ENCODE measurements at places on chromosomes 11 and 22.

GRCh38 chr11:34072832-34073231 lies 21.3 kb downstream of the CAPRIN1 start:
- DNase-seq, result no peak

DNA sequence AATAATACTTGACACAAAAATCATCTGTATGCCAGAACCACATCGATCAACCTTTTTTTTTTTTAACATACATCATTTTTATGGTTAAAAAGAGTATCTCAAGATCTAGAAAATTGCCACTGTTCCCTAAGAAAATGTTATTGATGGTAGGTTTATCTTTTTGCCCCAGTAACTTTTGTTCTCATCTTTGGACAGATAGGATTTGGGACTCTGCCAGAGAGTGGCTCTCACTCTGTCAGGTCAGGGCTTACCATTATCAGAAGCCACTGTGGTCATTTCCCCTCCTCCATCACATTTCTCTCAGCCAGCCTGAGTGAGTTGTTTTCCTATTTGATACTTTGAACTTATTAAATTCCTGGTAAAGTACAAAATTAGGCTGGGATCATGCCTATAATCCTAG lies 47.9 kb upstream of the YWHAH start:
- no peak for DNase-seq

DNA sequence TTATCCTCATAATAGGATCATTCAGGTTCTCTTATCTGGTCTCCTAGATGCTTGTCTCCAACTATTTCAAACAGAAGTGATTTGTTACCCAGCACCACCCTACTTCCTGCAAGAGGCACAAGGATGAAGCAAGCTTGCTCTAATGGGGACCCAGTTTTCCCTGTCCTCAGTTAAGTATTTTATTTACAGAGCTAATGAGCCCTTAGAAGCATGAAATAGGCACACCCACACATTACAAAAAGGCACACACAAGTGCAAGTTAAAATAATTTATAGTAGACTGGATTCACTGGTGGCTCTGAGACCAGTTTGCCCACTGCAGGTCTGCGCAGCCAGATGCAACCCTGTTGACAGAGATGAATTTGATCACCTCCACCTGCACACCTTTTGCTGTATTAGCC lies 167.5 kb downstream of the KIRREL3 start:
- DNase-seq, result no peak

DNA sequence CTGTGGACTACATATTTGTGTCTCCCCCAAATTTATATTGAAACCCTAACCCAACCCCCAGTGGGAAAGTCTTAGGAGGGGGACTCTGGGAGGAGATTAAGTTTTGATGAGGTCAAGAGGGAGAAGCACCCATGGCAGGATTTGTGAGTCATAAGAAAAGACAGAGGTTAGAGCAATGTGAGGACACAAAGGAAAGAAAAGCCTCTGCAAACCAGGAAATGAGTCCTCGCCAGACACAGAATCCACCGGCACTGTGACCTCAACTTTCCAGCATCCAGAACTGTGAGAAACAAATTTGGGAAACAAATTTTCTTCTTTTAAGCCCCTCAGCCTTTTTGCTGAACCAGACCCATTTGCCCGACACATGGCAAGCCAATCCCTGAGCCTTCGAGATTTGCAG lies 397.0 kb downstream of the NTM start:
- no peak for DNase-seq

DNA sequence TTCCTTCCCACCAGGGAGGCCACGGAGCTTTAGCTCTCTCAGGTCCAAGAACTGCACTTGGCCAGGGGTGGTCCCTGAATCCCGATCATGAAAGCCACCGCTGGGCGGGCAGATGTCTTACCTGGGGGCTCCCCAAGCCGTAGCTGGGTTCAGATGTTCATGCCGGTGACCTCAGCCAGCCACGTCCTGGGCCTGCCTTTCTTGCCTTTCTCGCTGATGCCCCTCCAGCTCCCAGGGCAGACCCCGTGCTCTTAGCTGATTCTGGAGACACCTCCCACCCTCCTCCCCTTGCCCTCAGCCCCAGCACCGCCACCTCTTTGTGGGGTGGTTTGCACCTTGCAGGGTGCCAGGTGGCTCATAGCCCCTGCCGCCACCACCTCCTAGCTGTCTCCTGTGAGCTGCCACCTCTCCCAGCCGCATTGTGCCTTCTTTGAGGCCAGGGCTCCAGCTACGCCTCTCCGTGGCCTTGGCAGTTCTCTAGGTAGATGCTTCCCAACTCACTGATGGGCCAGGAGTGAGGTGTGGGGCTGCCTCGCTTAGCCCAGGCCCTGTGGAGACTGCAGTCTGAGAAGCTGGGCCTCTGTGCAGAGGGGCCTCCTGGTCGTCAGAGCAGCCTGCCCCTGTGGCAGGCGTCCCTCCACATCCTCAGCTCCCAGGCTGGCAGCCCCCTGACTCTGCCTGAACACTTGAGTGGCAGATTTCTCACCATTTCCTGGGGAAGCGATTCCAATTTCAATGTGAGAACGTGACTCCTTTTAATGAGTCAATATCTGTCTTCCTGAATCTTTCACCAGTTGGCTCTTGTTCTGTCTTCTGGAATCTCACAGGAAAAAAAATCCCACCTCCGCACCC lies 97.6 kb upstream of the B3GAT1 start:
- DNase-seq, result no peak

DNA sequence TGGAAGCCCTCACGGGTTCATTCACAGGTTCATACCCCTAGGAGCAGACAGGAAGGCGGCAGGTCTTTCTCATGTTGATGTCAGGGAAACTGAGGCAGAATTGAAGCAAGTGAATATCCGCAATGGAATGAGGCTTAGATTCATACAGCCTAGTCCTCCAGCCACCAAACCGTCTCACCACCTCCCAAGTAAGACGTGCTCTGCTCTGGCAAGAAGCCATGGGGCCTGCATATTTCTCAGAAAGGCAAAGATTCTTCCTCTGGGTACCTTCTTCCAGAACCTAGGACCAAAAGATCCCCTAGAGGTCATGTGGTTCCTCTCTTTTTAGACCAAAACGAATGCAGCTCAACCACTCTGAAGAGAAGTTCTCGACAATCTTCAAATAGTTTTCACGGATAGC lies 1.7 kb downstream of the AP1B1 start:
- DNase-seq, result no peak

- DNase-seq, result no peak
Measured at GRCh38 chr11:39011797-39012196, 2413.8 kb upstream of the RAG2 start.

DNA sequence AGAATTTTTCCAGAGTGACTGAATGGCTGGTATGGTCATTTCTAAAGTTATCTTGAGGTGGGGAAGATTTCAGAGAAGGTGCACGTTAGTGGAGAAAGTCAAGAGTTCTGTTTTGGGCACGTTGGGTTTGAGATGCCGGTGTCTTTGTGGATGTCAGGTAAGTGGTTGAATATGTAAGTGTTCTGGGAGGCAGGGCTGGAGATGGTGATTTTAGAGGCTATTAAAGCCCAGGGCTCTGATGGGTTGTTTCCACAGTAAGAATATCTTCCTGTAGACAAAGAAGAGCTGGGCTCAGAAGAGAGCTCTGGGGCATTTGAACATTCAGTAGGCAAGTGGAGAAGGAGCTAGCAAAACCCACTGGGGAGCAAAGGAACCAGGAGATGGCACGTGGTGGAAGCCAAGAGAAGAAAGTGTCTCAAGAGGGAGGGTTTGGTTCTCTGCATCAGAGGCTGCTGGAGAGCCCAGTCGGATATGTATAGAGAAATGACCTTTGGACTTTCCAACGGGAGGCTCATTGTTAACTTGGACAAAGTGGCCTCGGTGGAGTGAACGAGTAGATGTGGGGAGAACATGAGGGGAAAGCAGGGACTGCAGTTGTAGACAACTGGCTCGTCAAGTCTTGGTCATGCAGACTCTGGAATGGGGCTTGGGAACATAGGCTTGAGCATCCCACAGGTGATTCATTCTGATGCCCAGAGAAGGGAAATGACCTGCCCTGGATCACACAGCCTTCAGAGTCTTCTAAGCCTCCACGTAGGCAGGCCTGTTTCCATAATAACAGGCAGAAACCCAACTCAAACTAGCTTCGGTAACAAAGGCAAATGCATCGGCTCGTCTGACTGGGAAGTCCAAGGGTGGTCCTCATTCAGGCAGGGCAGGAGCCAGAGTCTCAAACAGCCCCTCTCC lies 98.4 kb upstream of the PARVA start:
- DNase-seq, result no peak

GRCh38 chr11:67273260-67273990 lies 7.2 kb downstream of the GRK2 start:
- no peak for DNase-seq

GRCh38 chr22:50085211-50085972 lies at the start of gene MLC1:
TSS of gene MLC1 (minus strand) at chr22:50085426. CDS start at chr22:50084902, 524 bp downstream.
- DNase-seq, result no peak

DNA sequence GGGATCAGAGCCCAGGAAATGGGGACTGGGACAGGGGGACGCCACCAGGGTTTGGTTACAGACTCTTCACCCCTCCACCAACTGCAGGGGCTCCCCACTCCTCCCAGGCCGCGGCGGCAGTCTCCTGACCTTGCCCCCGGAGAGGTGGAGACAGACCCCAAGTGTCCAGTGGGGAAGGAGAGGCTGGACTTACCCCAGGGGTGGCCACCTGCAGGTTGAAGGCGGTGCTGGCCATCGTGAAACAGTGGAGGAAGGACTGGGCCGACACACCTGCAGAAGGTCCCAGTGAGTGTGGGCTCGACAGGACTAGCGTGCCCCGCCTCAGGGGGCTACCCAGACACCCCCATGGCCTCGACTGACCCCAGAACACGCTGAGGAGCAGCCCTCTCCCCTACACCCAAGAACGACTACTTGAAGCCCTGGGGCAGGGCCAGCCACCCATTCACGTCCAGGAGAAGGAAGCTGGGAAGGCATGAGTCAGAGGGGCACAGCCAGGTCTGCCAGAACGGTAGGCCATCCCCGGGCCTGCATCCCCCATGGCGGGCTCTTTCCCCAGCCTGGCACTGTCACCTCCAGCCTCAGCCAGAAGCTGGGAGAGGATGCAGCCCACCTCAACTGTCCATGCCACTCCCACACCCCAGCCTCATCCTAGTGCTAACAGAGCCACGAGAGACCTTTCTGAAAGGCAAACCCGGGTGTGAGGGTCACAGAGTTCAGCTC lies 2.3 kb downstream of the GATD1 start:
- DNase-seq, result peak; percentile 72

DNA sequence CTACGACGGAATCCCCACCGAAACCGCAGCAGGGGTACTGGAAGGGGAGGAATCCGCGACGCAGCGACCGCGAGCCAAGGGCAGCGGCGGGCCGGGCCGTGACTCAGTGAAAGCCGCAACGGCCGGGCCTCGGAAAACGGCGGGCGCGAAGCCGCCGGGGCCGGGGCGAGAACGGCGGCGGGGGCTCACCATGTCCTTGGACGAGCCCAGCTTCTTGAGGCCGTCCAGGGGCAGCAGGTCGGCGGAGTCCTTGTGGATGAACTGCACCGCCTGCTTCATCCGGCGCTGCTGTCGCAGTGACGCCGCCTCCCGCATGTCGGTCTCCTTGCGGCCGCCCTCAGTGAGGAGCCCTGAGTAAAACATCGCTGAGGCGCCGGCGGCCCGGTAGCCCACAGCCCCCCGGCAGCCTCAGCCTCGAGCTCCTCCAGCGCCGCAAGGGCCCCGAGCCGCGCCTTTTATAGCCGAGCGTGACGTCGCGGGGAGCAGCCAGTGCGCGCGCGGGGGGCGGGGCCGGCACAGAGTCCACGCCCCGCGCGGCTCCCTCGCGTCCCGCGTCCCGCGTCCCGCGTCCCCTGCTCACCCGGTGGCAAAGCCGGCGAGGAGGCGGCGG lies at the start of gene NRIP3:
NRIP3 (minus strand) TSS at position 429 of the 610 bp plus-strand sequence; CDS start at position 363, 66 bp downstream.
- peak; percentile 62 for DNase-seq

DNA sequence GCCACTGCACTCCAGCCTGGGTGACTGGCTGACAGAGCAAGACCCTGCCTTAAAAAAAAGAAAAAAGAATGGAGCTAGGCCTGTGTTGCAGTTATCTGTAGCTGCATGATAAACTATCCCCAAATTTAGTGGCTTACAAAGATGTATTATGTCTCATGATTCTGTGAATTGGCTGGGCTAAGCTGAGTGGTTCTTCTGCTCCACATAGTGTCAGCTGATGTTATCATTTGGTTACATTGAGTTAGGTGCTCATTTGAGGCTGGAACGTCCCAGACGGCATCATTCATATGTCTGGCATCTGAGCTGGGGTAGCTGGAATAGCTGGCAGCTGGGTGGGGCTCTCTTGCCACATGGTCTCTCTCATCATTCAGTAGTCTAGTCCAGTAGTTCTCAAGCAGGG lies 8.2 kb upstream of the ASCC2 start:
- DNase-seq, result no peak
